ENCODE measurements at places on chromosomes 1 and 21. TPM values are rescaled to one million over a fixed set of nuclear protein-coding genes. Genes with fewer than 3 reads are reported as not detected.

- no peak for DNase-seq
These were observed 105.9 kb downstream of the GPATCH2 start for GRCh38 chr1:217524787-217525520.

The BRINP3 gene
- not detected for total RNA-seq

The SLC44A5 gene
- total RNA-seq, result 0.22 TPM

The CDC20 gene
- total RNA-seq, result 160 TPM

The APH1A gene
- 83.7 TPM for total RNA-seq

GRCh38 chr1:243713470-243714186 lies 136.4 kb downstream of the AKT3 start:
- DNase-seq, result no peak

DNA sequence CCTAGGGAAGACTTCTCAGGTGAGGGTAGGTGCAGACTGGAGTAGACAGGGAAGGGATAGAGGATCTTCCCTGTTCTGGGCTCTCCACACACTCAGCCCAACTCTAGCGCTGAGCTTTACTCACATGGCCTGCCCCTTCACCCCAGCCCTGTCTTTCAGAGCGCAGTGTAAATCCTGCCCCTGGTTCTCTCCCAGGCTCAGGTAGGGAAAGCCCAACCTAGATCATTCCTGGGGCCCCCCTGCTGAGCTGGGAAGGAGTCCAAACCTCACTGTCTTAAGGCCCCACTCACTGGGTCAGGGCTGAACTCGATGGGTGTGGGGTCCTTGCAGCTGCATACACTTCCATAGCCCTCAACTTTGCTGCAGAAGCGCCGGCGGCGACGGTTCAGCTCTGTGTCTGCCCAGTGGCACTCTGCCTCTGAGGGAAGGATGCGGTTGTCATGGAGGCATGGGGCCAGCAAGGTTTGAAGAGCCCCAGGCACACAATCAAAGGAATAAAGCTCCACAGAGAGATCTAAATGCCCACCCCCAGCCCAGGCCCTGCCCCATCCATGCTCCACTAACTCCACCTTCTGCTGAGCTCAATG lies 4.2 kb downstream of the POMGNT1 start:
- no peak for DNase-seq

DNA sequence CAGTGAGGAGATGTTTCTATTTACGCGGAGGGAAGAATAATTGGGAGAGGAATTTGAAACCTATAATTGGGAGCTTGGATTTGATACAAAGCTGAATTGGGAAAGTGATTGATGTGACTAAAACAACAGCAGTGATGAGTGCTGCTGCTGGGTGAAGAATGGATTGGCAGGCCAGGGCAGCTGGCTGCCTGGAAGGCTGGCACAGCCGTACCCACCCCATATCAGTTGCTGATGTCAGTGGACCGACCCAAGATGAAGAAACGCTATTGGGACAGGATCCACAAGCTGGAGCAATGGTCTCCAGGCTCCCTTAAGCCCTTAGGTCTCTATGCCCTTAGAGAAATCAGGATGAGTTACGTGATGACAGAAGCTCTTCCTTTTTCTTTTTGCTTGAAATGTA lies 47.4 kb downstream of the GRIK1 start:
- no peak for DNase-seq

- DNase-seq, result peak; percentile 70
These were observed 47.3 kb downstream of the UBIAD1 start for GRCh38 chr1:11320153-11320936.

DNA sequence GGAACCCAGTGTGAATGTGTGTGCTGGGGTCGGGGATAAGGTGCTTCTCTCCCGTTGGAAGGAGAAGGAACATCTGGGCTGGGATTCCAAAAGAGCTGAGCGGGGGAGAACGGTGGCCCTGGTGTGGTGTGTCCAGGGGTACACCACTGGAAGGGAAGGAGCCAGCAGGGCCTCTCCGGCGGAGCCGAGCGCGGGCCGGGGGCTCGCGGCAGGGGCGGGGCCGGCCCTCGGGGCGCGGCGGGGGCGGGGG lies 231 bp upstream of the RPS6KA1 start:
- no peak for DNase-seq

DNA sequence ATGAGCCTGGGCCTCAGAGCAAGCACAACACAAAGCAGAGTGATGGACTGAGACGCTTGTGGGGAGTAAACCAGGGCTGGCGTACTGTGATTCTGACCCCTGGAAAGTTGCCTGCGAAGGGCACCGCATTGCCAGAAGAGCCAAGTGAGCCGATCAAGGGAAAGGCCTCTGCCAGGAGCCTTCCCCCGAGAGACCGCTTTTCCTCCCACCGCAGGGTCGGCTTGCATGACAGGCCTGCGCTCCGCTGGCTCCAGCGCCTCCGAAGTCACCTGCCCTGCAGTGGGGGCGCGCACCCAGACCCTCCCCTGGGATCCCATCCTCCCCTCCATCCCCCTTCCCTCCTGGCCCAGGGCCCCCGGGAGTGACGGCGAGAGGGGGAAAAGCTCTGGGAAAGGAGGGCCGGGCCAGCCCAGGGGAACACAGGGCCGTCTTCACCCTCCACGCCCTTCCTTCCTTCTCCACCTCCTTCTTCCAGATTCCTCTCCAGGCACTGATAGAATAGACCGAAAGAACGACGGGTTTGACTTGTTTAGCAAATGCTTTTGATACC lies 165.0 kb downstream of the TRIM33 start:
- no peak for DNase-seq

GRCh38 chr1:182575540-182576149 lies 13.4 kb downstream of the RNASEL start:
- no peak for DNase-seq

The OLFML2B gene
- not detected for total RNA-seq

GRCh38 chr1:21174230-21174629 lies 2.5 kb downstream of the EIF4G3 start:
- DNase-seq, result no peak

- peak; percentile 51 for DNase-seq
These were observed 51.1 kb downstream of the ZNF326 start for GRCh38 chr1:90045853-90046563.

The SPATA17 gene
- total RNA-seq, result not detected

DNA sequence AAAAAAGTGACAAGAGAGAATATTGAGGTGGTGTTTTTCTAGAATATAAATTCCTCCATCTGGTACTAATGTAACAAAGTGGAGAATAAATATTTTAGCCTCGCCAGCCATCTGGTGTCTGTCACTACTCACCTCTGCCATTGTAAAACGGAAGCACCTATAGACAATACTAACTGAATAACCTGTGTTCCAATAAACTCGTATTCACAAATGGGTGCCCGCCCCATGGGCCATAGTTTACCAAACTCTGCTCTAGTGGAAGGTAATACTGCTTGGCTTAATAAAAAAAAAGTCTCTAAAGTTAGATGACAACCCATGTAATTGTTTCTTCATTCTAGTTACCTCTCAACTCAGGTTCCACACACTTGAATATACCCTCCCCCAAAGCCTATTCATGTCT lies 8.1 kb downstream of the MIS18A start:
- no peak for DNase-seq

DNA sequence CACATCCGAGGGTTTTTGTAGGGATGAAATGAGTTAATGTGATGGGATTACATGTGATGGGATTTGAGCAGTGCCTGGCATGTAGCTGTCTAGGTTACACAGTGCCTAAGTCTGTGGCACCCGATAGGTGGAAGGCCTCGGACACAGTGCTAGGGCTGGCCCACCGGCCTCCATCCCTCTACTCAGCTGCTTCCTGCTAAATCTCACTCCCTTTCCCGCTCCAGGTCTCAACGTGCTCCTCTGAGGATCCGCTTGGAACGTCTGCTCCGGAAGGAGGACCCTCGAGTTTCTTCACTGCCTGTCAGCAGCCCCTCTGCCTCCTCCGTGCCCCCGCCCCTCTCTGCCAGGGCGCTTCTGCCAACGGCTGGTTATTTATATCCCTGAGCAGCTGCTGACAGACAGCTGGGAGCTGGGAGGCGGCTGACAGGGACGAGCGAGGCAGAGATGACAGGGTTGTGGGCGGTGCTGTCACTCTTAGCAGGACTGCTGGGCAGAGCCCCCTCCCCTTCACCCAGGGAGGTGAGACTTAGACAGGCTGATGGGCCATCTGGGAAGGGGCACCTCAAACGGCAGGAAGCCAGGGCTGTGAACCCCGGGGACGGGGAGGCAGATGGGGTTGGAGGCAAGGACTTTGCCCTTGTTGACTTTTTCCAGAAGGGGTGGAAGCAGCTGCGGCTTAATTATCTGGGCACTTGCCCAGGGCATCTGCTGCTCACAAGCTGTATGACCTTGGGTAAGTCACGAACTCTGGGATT lies 26.6 kb upstream of the LRRN2 start:
- no peak for DNase-seq

DNA sequence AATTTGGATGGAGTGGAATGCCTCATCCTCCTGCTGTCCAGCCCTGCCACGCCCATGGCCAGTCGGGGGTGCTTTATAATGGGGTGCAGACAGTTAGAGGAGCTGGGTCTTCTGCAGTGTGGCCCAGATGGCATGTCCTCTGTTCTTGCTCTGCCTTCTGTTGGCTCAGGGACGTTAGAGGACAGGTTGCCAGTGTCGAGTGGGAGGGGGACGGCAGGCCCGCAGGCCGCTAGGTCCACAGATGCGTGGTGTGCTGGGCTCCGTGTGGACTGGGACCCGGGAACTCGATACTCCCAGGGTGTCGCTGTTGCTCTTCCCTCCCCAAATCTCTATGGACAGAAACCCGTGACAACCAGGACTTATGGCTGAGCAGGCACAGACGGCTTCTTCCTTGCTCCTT lies 33.3 kb downstream of the SIM2 start:
- DNase-seq, result no peak

- no peak for DNase-seq
These were observed 111.0 kb upstream of the RAB4A start for GRCh38 chr1:229159668-229160544.

GRCh38 chr1:42676534-42677087 lies 5.6 kb upstream of the YBX1 start:
- no peak for DNase-seq

DNA sequence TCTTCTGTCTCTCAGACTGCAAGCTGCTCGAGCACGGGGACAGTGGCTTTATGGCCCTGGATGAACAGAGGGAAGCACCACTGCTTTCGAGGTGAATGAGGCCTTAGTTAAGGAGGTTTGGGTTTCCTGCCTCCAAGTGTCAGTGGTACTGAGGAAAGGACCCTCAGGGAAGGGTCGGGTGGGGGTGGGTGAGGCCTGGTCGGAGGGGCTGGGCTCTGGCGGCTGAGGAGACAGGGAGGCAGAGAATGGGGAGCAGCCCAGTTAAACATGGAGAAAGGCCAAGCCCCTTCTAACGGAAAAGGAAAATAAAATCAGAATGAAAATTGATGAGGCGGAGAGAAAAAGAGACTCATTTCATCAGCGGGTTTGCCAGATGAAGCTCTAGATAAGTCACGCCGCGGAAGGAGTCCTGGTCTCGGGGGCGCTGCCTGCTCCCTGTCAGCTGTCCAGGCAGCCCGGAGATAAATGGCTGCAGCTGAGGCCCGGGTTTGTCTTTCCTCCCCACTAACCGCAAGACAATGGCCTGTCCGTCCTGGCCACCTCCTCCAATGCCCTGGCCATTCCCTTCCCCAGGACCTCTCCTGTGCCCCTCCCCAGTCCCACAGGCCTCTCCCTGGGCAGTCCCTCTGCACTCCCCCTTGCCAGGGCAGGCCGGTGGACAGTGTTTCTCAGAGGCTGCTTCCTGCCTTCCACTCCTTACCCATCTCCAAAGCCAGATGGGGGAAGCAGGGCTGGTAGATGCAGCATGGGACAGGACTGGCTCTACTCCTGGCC lies 55.2 kb downstream of the LRRN2 start:
- no peak for DNase-seq
